A549 treated with GW870086 at 1 μM for 4 hours (cell line): ENCODE measurements at places on chromosomes 11 and 22. TPM values are rescaled to one million over a fixed set of nuclear protein-coding genes. Genes with fewer than 3 reads are reported as not detected.

The CRYBB2 gene
- total RNA-seq = not detected in 5 replicates

The DNAJB7 gene
- not detected in 5 replicates for total RNA-seq

The MMP13 gene
- not detected in 5 replicates for total RNA-seq

The DKK3 gene
- 13.8 to 22.3 TPM (median 18.9 TPM) in 5 replicates for total RNA-seq

The SCGB1D2 gene
- not detected in 5 replicates for total RNA-seq

The KCNK7 gene
- total RNA-seq = 0.29 to 0.82 TPM (median 0.41 TPM) in 5 replicates

The BATF2 gene
- 0.61 to 1.3 TPM (median 0.67 TPM) in 5 replicates for total RNA-seq

The OR8A1 gene
- not detected in 5 replicates for total RNA-seq

The SCGB2A2 gene
- not detected in 5 replicates for total RNA-seq
